ENCODE measurements at places on chromosomes 6 and 20.

- DNase-seq: no peak
Observed at GRCh38 chr20:58986968-58987517, 6.0 kb downstream of the NELFCD start.

GRCh38 chr6:112743323-112743722 lies 396.2 kb downstream of the RFPL4B start:
- no peak for DNase-seq

- peak; percentile 71 for DNase-seq
Observed at GRCh38 chr20:47464380-47465101, 37.1 kb upstream of the NCOA3 start.

- no peak for DNase-seq
Observed at GRCh38 chr6:7184502-7184901, 76.7 kb downstream of the RREB1 start.

- no peak for DNase-seq
Observed at GRCh38 chr6:89952686-89953085, 58.4 kb downstream of the GJA10 start.

Data from glomerular endothelial cell (primary cell).